RCC 7860 (cell line): ENCODE measurements at places on chromosomes 1 and 21.

GRCh38 chr21:28642891-28643290, 349.8 kb downstream of the LTN1 start:
- no peak for DNase-seq

DNA sequence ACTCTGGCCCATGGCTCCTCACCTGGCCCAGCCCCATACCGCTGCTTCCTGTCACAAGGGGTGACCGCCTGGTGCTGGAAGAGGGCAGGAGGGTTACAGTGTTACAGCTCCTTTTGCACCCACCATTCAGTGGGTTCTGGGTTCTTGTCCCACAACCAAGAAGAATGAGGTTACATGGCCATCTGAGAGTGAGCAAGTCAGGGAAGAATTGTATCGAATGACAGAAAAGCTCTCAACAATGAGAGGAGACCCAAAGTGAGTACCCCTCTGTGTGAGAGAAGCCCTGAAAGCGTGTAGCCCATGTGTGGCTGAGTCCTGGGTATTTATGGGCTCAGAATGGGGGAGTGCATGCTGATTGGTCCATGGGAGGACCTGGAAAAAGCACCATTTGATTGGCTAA, 888.5 kb downstream of the ADGRL2 start:
- DNase-seq = no peak

- DNase-seq = no peak
These were observed 76.0 kb downstream of the GLIS1 start for GRCh38 chr1:53662951-53663350.

- DNase-seq = no peak
These were observed 37.0 kb upstream of the ATP2B4 start for GRCh38 chr1:203589595-203589994.
